DMS153 (cell line): ENCODE measurements at places on chromosomes 11 and 22.

GRCh38 chr11:126416542-126417090 lies 61.1 kb downstream of the ST3GAL4 start:
- DNase-seq: peak; percentile 74

DNA sequence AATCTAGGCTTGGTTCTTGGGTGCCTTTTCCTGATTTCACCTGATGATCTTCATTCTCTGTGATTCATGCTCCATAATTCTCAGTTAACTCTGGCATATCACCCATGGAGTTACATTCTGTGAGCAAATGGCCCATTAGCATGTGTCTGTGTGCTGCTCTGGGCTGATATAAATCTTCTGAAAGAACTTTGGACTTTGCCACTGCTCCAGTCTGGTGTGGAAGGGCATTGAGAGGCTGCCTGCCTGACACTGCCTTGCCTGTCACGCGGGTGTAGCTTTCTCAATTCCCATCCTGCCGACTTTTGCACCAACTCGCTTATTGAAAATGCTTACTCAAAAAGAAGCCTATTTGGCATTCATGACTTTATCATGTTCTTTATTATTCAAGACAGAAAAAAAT lies 42.2 kb downstream of the FAT3 start:
- no peak for DNase-seq

GRCh38 chr22:37893583-37893983 lies 12.5 kb upstream of the MICALL1 start:
- DNase-seq: peak; percentile 2

GRCh38 chr11:127042445-127042844 lies 41.9 kb upstream of the KIRREL3 start:
- no peak for DNase-seq

- no peak for DNase-seq
Observed at GRCh38 chr11:115653076-115653475, 148.9 kb upstream of the CADM1 start.

GRCh38 chr11:86218125-86219084 lies 26.1 kb upstream of the EED start:
- DNase-seq: peak; percentile 23

GRCh38 chr11:85464283-85464682 lies 162.9 kb downstream of the DLG2 start:
- no peak for DNase-seq

DNA sequence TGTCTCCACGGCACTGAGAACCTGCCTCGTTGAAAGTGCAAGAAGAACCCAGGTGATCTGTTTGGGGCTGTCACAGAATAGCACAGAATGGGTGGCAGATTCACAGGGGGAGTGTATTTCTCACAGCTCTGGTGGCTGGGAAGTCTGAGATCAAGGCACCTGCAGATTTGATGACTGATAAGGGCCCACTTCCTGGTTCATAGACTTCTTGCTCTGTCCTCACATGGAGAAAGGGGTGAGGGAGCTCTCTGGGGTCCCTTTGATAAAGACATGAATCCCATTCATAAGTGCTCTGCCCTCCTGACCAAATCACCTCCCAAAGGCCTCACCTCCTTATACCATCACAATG lies 198.5 kb upstream of the SORL1-AS1 start:
- no peak for DNase-seq

GRCh38 chr11:123091506-123091905 lies 29.6 kb upstream of the HSPA8 start:
- DNase-seq: no peak

- DNase-seq: no peak
Observed at GRCh38 chr11:86916330-86916729, 38.9 kb downstream of the FZD4 start.

DNA sequence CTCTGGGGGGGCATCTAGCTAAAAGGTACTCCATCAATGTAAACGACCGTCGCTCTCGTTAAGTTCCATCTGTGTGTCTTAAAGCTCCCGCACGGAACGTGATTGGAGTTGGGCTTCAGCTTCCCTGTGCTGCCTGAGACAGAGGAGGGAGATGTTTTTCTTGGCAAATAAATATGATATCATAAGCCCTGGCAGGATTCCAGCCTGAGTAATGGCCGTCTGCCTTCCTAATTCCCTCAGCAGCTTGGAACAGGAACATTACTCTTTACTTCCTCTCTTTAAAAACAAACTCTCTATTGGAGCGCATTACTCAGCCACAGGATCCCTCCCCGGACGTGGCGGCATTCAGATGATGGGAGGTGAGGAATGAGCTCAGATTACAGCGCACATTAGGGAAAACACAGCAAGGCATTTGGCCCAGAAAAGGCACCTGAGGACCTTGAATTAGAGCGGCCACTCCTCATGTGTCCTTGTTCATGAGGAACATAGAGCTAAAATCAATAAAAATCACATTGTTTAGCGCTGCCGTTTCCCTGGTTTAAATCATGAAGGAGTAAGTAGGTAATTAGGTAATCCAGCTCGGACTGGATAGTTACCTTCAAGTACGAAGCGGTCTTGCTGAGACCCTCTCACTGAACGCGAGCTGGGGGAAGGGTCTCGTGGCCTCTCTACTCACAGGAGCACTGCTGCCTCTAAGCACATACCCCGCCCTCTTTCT lies 230.4 kb downstream of the ST3GAL4 start:
- peak; percentile 82 for DNase-seq

GRCh38 chr11:21783954-21784353 lies 408.9 kb upstream of the ANO5 start:
- no peak for DNase-seq

- no peak for DNase-seq
Observed at GRCh38 chr11:66183494-66184048, 84.9 kb upstream of the RAB1B start.

DNA sequence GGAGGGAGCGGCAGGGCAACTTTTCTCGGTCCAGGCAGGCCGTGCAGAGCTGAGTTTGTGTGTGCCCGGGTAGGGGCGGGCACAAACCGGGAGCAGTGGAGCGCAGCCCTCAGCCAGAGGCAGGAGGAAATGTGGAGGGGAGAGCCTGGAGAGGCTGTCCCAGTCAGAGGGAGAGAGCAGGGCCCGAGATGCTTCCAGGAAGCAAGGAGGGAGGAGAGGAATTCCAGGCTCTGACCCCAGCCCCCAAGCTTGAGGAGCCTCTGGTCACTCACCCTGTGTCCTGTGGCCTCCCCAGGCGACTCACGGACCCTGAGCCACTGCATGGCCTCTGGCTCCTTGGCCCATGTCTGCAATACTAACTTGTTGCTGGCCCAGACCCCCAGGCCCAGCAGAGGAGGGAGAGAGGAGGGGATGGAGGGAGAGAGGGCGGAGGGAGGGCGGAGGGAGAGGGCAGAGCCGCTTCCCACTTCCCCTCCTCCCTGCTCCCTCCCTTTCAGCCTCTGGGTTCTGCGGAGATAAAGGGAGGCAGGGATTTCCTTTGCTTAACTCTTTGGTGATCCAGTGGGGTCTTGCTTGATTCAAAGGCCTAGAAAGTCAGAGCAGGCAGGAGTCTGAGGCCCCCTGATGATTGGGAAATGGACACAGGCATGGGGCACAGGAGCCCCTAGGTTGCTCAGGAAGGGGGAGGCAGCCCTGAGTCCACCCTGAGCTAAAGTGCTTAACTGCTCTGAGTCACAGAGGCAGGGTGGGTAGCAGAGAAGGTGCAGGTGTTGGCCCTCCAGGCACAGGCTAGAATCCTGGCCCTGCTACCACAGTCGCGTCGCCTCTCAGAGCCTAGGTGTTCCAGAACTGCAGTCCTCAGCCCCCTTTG lies at the start of gene C1QTNF6:
C1QTNF6 (minus strand) TSS at position 357 of the 871 bp plus-strand sequence; CDS start at position 323, 34 bp downstream.
- peak; percentile 38 for DNase-seq

DNA sequence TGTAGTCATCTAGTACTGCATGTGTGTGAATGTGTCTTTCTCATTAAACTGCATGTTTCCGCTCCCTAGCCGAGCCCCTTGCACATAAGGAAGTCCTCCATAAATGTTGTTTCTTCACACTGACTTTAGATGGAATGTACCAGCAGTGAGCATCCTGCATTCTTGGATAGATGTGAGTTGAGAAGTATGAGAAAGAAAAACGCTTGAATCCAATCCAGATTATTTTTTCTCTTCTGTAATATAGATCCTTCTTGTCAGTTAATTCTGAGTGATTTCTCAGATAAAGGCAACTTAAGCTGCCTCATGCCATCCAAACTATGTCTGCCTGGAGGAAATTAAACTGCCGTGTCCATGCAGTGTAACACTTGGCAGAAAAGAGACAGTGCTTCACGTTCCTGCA lies 268.1 kb upstream of the ISX start:
- no peak for DNase-seq

DNA sequence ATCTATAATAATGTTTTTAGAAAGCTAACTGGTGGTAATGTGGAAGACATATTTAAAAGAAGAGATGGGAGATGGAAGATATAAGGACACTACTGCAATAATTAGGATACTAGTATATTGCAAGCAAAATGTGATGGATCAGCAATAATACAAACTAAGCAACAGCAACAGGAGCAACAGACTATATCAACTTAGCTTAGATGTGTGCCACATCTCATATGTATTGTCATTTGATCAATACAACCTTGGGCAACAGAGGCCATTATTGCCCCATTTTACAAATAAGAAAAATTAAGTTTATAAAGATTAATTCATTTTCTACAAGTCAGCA lies 4.2 kb downstream of the FCHSD2 start:
- DNase-seq: no peak

- no peak for DNase-seq
Observed at GRCh38 chr22:47249370-47249928, 487.0 kb downstream of the TBC1D22A start.

DNA sequence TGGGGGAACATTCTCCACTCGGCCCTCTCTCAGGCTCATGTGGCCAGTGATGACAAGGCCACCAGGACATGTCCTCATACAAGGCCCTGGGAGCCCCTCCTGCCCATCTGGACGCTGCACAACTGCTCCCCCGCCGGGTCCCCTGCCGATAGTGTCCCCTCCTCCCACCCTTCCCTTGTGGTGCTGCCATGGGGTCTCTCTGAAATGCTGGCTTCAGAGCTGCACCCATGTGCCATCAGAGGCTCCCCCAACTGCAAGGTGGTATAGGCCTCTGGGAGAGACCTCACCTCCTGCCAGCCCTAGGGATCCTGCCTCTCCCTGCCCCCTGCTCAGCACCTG lies 113.0 kb downstream of the KCNQ1OT1 start:
- no peak for DNase-seq

GRCh38 chr11:2444821-2445745 lies at the start of gene KCNQ1:
TSS of gene KCNQ1 (plus strand) at chr11:2445008. CDS start at chr11:2445099, 91 bp downstream.
- no peak for DNase-seq

DNA sequence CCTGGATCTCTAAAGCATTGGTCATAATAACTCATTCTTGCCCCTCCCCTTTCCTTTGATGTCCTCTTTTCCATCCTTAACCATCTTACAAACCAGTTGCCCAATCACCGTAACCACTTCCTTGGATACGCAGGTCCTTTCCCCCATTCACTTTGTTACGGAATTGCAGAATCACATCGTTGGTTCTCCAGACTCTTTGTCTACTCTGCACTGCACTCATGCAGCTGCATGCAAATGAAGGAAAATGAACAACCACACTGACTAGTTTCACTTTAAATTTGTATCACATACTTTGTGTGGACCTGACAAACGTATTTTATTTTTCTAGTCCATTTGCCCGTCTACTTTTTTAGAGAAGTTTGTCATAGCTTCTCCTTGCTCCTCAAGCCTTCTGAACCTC lies 69.9 kb downstream of the SLC5A12 start:
- peak; percentile 0 for DNase-seq

DNA sequence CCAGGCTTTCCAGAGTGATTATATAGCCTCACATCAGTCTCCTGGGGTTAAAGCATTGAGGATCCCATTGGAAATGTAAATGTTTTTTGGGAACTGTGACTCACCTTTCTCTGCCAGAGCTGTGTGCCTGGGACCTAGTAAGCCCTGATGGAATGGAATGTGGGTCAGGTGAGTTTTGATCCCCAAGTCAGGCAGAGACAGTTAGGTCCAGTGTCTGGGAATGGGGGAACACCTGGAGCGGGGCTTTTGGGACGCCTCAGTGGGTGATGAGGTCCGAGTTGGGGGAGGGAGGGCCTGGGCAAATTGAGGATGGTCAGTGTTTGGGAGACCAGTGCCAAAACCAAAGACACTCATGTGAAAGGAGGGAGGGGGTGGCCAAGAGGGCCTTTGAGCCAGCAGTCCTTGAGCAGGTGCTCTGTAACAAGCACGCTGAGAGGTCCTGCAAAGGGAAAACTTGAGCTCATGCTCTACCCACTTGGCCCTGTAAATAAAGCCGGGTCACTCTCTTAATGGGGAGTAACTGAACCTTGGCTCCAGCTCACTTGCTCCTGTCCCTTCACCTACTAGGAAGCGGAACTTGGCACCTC lies 104.7 kb downstream of the NAV2 start:
- DNase-seq: no peak

DNA sequence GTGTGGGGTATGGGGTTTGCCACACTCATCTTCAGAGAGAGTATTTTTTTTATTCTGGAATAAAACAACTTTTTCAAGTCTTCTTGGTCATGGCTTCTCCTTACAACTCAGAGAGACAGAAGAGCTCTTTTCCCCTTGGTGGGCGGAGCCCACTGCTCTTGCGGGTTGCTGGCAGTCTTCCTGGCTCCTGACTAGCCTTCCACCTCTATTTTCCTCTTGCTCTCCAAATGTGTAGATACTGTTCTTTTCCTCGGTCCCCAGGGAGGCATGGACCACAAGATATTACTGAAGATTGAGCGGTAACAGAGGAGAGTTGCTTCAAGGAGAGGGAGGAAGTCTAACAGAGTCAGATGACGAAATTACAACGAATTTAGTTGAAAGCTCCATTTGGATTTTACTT lies 210.6 kb downstream of the NTM start:
- DNase-seq: no peak

GRCh38 chr22:22787786-22788459 lies 99.7 kb upstream of the IGLL5 start:
- no peak for DNase-seq

- no peak for DNase-seq
Observed at GRCh38 chr11:34907934-34908593, 8.1 kb downstream of the APIP start.

- DNase-seq: no peak
Observed at GRCh38 chr11:30859669-30860068, 273.5 kb upstream of the MPPED2 start.

DNA sequence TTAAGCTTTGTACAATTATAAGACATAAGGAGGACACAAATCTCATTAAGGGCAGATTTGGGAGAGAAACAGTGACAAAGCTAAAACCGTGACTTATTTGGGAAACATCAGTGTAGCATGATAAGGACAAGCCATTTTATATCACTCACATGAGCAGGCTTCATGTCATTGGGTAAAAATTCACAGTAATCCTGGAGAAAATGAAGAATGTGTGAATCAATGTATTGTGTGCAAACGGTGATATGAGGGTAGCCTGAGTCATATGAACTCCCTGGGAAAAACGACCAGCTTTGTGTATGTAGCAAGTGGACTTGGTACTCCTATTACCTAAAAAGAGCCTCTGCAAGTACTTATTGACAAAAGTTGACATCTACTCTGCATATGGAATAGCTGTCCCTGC lies 6.0 kb upstream of the TRIM34 start:
- DNase-seq: no peak

- no peak for DNase-seq
Observed at GRCh38 chr11:61603667-61604066, 22.8 kb upstream of the SYT7 start.

- DNase-seq: peak; percentile 66
Observed at GRCh38 chr11:96464700-96465307, 75.0 kb downstream of the JRKL start.

GRCh38 chr11:115625502-115625901 lies 121.3 kb upstream of the CADM1 start:
- DNase-seq: no peak

- DNase-seq: no peak
Observed at GRCh38 chr11:63764679-63765647, 3.6 kb downstream of the ZFTA start.
